ENCODE measurements at places on chromosomes 2 and 18.

GRCh38 chr2:11798701-11799435, 52.4 kb downstream of the LPIN1 start:
- no peak for DNase-seq

DNA sequence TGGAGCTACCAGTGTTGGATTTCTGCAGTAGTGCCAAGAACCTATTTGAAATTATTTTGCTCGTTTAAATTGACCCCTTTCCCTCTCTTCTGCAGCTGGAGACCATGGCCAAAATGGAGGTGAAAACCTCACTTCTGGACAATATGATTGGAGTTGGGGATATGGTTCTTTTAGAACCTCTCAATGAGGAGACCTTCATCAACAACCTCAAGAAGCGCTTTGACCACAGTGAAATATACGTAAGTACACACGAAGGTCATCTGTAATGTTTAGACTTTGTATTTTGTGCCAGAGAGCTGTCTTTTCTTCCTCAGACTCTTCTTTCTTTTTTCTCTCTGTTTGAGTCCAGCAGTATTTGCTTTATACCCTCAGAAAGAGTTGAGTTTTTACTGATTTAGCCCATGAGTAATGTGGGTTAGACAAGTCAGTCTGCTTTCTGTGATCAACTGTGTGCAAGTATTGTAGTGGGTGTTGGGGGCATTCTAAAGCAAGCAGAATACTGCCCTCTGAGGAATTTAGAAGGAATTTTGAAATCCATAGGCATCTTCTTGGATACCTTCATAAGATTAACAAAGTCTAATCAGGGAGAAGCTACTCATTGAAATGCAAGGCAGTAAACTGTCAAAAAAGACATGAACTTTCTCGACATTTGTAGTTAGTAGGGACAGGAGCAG, 31.7 kb downstream of the MYO1B start:
- DNase-seq: no peak

GRCh38 chr18:12317664-12318333, 9.8 kb downstream of the TUBB6 start:
- DNase-seq: no peak

GRCh38 chr2:239889641-239890121, 135.5 kb downstream of the NDUFA10 start:
- DNase-seq: no peak

DNA sequence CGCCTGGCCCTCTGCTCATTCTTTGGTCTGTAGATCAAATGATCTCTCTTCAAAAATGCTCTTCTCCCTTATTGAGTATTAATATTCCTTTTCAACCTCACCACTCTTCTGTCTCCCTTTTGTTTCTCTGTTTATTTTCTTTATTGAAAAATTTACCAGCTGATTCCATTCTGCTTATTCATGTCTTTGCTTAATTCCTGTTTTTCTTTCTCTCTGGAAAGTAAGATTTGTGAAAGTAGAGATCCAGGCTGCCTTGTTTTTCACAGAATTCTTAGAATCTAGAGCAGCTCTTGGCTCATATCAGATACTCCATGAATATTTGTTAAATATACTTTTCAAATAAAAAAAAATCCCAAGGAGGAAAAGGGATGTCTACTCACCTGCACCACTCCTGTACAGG, 157.0 kb downstream of the DOCK10 start:
- DNase-seq: no peak

DNA sequence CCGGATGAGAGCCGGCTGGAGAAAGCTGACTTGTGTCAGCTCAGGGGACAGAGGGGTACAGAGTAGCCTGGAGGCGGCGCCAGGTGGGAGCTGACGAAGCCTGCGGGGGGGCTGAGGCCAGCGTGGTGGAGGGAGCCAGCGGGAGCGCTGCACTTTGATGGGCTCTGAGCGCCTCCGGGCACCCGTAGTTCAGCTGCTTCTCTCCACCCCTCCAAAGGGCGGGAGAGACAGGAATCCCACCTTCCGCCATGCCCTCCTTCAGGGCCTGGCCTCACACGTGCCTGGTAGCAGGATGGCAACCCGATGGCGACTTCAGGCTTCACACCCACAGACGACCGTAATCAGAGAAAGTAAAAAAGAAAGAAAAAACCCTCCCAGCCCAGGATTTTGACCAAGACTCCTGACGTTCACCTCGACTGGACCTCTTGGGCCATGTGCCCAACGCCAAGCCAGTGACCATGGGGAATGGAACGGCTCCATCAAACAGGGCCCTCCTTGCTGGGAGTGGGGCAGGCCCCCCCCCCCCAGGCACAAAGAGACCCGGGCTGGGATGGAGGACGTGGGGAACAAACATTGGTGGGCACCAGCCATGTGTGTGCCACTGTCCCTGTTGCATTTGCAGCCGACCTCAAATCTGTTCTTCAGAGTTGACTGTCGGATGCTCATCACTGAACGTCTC, 60.7 kb upstream of the ASAP2 start:
- no peak for DNase-seq

GRCh38 chr2:84640411-84640810, 124.1 kb downstream of the DNAH6 start:
- DNase-seq: no peak

GRCh38 chr18:3875961-3876360, 426.0 kb downstream of the TGIF1 start:
- no peak for DNase-seq

- no peak for DNase-seq
These were observed 59.9 kb upstream of the ODC1 start for GRCh38 chr2:10508038-10508437.

GRCh38 chr2:58289029-58289428, 47.9 kb upstream of the FANCL start:
- DNase-seq: no peak

GRCh38 chr2:37833423-37833822, 91.7 kb upstream of the RMDN2 start:
- no peak for DNase-seq

DNA sequence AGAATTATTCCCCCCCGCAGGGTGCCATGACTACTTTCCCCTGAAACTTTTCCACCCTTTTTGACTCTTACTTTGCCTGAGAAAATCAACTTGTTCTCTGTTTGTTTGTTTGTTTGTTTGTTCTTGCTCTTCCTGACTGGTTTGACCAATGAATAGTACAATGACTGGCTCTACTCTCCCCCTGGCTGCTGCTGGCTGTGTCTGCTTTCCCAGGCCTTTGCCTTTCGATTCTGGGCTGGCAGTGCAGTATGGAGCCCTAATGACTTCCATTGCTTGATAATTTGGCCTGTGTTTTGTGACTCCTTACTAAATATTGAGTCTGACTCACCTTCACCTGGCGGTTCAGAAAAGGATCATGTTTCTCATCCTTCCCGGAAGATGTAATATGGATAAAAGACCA, 241.1 kb downstream of the TMEM182 start:
- DNase-seq: no peak

GRCh38 chr2:26469092-26469710, 8.7 kb downstream of the OTOF start:
- no peak for DNase-seq
